Right atrium auricular region (tissue), 2 donors: ENCODE measurements at places on chromosomes 12 and 14. TPM values are rescaled to one million over a fixed set of nuclear protein-coding genes. Genes with fewer than 3 reads are reported as not detected.

Gene PRPH
- not detected for total RNA-seq

Gene LBHD2
- not detected for total RNA-seq

Gene SELPLG
- total RNA-seq = 7.7 TPM

Gene DDX24
- 178 TPM for total RNA-seq

Gene CARMIL3
- not detected for total RNA-seq

Gene CYP46A1
- 6.9 TPM for total RNA-seq

Gene ISM2
- 0.48 TPM for total RNA-seq

Gene CCT2
- total RNA-seq = 71.4 TPM

DNA sequence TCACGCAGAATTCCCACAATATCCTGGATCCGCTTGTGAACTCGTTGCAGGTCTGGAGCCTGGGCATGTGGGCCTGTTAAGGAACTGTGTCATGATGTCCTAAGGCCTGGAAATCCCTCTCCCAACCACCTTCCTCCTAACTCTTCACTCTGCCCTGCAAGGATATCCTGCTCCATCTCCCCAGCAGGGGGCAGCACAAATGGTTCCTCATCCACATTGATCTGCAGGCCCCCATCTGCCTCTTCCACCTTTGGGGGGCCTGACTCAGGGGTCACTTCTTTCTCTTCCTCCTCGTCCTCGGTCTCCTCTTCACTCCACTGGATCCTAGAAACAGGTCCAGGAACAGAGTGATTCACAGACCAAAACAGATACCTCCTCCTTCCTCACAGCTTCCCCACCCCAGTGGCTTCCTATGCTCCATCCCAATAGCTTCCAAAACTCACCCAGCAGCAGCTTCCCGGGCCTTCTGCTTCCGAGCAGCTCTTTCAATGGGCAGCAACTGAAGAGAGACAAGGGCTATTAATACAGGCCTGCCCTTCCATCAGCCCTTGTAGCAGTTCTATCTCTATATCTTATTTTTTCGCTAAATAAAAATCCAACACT lies 4.5 kb downstream of the NOP2 start:
- DNase-seq = no peak

DNA sequence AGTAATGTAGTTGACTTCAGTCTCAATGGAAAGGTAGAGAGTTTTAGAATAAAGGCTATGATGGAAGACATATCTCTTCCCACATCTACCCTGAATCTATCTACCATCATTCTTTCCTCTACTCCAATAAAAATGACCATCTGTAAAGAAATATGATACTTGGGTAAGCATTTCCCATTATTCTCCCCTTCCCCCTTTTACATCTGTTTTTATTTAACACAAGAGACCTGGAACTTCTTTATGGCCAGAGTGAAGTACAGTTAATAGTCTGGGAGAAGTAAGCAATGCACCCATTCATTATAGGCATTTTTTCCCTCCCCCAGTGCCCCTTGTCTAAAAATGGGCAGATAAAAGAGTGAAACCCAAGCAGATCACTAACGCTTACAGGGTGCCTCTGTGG lies 6.5 kb downstream of the TPH2 start:
- DNase-seq = no peak

GRCh38 chr14:51650716-51651387 lies 858 bp upstream of the FRMD6 start:
- DNase-seq = no peak

DNA sequence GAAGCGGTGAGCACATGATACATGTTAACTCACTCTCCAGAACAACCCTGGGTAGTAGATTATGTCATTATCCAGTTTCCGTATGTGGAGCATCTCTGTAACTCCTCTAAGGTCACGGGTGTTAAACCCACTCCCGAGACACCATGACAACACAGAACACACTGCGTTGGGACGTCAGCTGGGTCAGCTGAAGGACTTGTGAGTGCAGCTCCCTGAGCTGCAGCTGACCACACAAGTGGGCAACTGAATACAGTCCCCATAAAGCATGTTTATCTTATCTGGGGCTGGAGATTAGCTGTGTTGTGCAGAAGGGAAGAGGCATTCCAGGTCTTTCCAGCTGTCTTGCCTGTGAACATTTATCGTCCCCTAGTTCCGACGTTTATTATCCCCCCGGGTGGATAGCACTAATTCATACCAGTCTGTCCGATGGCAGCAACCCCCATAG lies 211.5 kb downstream of the CHST11 start:
- DNase-seq = peak; percentile 63

DNA sequence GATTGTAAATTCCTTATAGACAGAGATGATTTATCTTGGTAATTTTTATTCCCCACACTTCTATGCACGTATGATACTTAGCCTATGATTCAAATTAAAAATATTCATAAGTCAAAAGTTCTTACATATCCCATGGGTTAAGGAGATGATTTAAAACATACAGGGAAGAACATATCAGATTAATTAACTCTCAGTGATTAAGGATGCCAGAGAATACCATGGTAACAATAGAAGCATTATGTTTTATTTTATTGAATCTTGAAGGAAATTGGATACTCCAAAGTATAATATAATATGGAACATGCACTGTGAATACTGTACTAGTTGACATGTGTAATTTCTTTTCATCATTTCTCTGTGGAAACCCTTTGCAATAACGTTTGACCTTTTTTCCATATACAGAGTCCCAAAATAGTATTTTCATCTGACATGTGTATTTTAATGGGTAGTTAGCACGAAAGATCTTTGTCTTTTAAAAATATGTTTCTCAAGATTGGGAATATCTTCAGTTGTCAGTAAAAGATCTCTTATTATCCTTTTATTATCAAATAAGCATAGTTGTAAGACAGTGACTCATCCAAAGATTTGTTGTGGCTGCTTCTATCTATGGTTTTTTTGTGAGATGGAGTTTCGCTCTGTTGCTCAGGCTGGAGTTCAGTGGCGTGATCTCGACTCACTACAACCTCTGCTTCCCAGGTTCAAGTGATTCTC lies 166.7 kb downstream of the RAD51B start:
- DNase-seq = no peak

- DNase-seq = no peak
Measured at GRCh38 chr14:27366596-27366995, 768.8 kb upstream of the NOVA1 start.

- no peak for DNase-seq
Measured at GRCh38 chr12:10130042-10130441, at the start of gene CLEC7A. Gene CLEC7A (minus strand): TSS chr12:10130199. CDS start chr12:10130082, 117 bp downstream.

- no peak for DNase-seq
Measured at GRCh38 chr14:39617537-39617936, 185.3 kb upstream of the FBXO33 start.

GRCh38 chr12:122276242-122276641 lies 9.9 kb upstream of the VPS33A start:
- no peak for DNase-seq

- DNase-seq = no peak
Measured at GRCh38 chr12:87866578-87867292, 162.5 kb downstream of the C12orf50 start.

DNA sequence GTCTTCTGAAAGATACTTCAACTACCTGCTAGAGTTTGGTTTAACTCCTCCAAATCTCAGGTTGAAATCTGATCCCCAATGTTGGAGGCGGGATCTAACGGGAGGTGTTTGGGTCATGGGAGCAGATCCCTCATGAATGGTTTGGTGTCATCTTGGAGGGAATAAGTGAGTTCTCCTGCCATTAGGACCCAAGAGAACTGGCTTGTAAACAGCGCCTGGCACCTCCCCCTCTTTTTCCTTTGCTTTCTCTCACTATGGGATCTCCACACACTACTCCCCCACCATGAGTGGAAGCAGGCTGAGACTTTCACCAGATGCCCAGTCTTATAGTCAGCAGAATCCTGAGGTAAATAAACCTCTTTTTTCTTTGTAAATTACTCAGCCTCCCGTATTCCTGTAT lies 2.5 kb downstream of the CNIH1 start:
- no peak for DNase-seq

GRCh38 chr14:92573761-92574498 lies 60.3 kb downstream of the RIN3 start:
- no peak for DNase-seq

DNA sequence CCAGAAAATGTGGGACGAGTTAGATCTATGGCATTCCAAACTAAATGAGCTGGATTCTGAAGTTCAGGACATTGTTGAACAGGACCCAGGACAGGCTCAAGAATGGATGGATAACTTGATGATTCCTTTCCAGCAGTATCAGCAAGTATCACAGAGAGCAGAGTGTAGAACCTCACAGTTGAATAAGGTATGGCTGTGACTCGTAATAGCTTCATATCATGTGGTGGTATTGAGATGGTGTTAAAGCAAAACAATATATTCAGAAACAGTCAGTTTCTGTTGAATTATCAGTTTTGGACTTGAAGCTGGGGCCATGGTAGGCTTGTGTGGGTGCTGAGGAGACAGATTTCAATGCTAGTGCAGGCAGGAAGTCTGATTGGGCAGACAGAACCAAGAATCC lies 213.7 kb downstream of the ESR2 start:
- DNase-seq = no peak

GRCh38 chr12:3483089-3483488 lies 7.9 kb upstream of the PRMT8 start:
- no peak for DNase-seq

- DNase-seq = no peak
Measured at GRCh38 chr12:52836491-52837412, 2.6 kb upstream of the KRT79 start.

DNA sequence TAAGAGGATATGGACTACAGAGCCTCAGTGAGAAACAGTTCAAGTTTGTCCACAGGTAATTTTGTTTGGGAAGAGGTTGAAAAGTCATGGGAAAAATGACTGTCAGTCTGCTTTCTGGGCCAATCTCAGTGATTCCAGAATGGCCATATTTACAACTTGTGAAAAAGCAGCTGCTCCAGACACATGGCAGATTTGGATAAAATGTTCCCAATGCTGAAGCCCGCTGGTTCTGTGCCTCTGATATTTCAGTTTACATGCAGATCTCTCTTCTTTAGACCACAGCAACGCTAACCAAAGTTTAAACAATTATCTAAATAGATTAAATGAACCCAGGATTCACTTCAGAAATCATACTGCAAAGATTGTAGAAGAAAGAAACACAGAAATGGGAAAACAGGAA lies 222.8 kb downstream of the SOX5 start:
- DNase-seq = no peak
